ENCODE measurements at places on chromosomes 5 and 9.
A peak's percentile ranks its signal among the peaks of the same experiment; 100 is the strongest.

DNA sequence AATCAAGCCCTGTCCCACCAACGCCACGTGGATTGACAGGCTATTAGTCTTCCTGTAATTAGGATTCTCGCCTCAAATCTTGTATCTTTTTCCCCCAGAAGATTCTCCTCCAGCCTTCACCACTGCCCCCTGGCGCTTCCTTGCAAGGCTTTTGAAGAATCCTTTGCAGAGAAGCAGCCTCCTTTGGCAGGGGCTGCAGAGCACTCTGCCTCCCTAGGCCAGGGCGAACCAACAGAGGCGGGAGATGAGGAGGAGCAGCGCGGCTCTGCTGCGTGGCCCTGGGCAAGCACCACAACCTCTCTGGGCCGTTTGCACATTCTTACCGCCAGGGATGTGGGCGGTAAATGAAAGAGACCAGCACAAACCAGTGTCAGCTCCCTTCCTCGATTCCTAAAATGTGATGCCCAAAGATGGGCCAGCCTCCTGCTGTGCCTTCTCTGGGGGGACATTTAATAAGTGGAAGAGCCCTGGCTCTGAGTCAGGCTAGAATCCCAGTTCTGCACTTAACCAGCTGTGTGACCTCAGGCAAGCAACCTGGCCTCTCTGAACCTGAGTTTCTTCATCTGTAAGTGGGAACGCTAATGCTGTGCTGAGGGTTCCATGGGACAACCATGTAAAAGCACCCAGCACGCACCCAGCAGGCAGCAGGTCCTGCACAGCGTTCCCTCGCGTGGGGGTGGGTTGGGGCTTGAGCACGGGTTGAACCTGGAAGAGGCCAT lies 128.6 kb downstream of the KCNIP1 start:
- DNase-seq = no peak

DNA sequence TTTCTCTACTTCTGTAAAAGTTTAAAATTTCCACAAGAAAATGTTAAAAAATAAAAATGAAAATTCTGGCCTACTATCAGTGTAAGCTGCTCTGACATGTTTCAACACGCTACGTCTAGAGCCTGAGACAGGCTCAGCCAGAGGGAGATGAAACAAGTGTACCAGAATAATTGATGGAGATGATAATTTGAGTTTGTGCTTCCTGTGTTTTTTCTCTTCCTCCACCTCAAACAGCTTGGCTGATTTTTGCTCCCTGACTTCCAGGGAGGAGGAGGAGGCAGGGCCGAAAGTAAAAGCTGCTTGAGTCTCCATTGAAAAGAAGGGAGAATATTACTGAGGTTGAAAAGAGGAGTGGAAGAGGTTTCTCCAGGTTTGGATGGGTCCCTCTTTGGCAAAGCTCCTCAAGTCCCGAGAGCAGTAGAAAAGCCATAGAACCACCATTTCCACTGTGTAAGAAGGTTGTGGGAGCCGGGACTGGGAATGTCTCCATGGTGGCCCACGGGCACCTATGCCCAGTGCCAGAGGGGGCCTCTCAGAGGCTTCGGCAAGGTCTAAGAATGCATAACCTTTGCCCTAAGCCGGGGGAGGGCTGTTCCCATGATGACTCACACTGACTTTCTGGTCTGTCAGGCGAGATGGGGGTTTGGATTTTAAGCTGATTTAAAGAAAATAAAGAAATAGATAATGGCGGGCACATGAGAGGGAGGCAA lies 95.1 kb downstream of the HRH2 start:
- DNase-seq = no peak

DNA sequence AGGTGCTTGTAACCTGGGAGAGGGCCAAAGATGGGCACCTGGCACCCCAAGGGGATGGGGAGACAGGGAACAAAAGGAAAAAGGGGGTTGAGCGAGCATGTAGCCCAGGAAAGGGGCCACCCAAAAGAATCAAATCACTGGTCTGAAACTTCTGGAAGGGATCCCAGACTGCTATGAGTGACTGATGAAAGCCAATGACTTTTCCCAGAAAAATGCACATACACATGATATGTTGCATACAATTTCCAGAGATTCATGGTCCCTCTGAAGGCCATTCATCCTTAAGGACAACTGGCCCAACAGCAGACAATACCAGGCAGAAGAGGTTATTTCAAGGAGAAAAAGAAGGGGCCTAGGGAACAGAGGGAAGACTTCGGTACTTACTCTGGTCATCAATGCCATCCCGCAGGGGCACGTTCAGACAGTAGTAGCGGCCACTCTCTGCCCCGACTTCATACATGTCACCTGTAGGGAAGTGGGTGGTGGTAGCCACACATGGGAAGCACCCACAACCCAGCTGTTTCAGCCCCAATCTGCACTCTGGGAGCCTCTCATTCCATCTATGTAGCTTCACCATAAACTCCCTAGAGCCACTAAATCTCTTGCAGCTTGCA lies 8.4 kb downstream of the HDAC3 start:
- DNase-seq = no peak

- DNase-seq = no peak
Measured at GRCh38 chr5:93209476-93209875, 371.5 kb downstream of the NR2F1-AS1 start.

- no peak for DNase-seq
Measured at GRCh38 chr5:78920604-78921003, 64.5 kb downstream of the ARSB start.

- DNase-seq = no peak
Measured at GRCh38 chr5:72463449-72464052, 43.7 kb downstream of the ZNF366 start.

DNA sequence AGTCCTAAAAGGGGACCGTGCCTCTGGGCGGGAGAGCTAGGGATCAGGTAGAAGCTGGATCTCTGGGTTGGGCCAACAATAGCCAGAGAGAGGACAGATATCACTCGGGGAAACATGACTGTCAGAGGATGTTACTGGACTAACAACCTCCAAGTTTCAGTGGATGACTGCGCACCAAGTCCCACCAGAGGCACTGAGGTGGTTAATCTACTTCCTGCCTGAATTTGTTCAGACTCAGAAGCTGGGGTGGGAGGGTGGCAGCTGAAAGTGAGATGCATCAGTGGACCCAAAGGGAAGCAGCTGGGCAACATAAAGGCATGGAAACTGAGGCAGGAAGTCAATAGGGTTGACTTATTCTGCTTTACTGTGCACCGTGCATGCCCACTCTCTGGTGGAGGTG lies 130.1 kb upstream of the SLC44A1 start:
- peak; percentile 39 for DNase-seq

GRCh38 chr5:143613329-143613728 lies 198.6 kb upstream of the HMHB1 start:
- DNase-seq = no peak

GRCh38 chr5:178533136-178533535 lies 57.1 kb downstream of the COL23A1 start:
- no peak for DNase-seq

- peak; percentile 78 for DNase-seq
Measured at GRCh38 chr5:133930061-133930812, 38.2 kb downstream of the C5orf15 start.

DNA sequence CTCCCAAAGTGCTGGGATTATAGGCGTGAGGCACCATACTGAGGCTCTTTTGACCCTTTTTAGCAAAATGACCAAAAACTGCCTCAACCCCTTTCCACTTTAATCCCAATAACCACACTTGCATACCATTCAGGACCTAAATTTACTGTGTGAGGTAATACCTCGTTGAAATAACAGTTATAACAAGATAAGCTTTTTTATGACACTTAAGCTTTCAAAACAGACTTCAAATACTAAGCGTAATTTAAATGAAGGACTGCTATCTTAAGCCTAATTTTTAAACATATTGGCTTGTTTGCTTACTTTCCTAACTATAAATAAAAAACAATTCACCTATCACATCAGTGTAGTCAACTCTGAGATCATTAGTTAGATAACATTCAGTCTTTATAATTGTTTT lies 37.8 kb downstream of the PWWP2A start:
- no peak for DNase-seq

All from stimulated activated CD4-positive, alpha-beta T cell treated with anti-CD3 and anti-CD28 coated beads, Interleukin-1b, Interleukin-23, amount 100 ng/mL, for 48 hours (primary cell).